ENCODE measurements at places on chromosomes 6 and 20.

DNA sequence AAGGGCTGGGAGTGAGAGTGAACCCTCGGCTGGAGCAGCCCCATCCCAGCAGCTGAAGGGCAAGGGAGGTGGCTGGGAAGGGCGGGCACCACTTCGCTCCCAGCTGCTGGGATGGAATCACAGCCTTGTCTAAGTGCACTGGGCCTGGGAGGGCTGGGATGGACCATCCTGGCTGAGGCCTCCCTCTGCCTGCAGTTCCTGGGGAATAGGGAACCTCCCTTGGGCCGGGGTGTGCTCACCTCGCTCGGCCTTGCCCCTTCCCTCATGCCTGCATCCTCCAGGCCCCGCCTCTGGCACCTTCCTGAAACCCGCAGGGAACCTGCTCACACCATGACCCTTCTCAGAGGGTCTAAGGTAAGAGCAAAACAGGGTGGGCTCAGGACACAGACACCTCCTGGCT is 53.7 kb downstream of the SMOC2 start:
- DNase-seq = no peak

DNA sequence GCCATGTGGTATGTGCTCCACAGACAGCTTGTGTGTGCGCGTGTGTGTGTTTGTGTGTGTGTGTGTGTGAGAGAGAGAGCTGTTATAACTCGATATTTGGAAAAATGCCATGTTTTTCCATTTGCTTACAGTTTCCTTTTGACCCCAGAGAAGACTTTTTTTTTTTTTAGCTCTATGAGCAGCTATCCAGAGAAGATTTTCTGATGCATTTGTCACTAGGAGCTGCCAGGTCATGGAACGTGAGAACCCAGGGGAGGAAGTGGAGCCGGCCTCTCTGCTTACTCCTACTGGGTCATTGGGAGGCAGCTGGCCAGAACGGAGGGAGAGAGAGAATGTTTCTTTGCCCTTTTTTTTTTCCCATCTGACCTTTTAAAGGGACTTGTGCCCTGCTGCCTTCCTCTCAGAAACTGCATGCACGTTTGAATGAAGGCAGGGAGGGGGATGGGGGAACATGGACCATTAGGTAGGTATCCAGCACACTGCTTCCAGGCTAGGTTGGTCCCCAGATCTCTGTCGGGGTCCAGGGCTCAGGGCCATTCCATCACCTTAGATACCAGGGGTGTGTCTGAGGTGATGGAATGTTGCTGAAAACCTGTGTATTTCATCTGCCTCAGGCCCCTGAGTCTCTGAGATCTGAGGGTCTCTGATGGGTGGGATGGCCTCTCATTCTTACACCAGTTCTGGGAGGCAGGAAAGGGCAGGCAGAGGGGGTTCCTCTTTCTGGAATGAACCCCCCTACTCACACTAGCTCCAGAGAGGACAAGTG is 11.2 kb upstream of the MRPS18A start:
- peak; percentile 76 for DNase-seq

DNA sequence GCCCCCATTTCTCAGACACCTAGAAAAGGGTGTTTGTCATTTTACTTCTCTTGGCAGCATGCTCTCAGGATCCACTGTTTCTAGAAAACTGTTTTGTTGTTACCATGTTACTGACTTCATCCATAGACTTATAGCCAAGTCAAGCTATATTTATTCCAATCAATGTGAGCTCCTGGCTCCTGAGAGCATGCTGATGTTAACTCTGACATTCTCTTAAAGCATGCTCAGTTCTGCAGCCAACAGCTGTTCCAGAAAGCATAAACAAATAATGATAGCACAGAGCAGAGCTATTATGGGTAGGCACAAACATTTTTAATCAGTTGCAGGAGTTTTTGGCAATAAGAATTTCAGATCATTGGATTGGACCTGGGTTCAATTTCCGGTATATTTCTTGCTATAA is 92.4 kb upstream of the CEP85L start:
- peak; percentile 73 for DNase-seq

DNA sequence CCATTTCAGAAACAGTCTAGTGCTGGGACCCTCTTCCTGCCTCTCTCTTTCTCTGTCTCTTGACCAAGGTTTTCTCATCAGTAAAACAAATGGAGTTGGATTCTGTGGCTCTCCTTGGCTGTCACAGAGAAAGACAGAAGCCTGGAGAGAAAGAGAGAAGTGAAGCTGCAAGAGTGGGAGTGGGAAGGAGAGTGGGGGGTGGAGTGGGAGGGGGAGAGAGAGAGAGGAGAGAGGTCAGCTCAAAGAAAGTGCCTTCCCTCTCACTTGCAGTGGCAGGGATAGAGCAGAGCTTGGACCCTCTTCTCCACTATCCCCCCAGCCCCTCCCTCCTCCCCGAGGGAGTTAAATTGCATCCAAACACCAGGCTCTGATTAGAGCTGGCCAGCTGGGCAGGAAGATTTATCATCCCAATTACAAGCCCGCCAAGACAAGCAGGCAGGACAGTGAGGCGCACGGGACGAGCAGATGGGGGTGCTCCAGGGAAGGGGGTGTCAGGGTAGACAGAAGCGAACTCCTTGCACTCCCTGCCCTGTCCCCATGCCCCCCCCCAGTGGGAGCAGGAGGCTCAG is 74.3 kb downstream of the CD40 start:
- DNase-seq = no peak

- no peak for DNase-seq
Observed at GRCh38 chr6:23349521-23350147, 776.4 kb upstream of the NRSN1 start.
